ENCODE measurements at places on chromosomes 4 and X.
A peak's percentile ranks its signal among the peaks of the same experiment; 100 is the strongest.

- DNase-seq, result no peak
These were observed 43.9 kb upstream of the ACSL4 start for GRCh38 chrX:109776986-109777385.

GRCh38 chr4:54556051-54556450 is 101.7 kb upstream of the KIT start:
- no peak for DNase-seq

- DNase-seq, result no peak
These were observed 40.1 kb upstream of the HMGB3 start for GRCh38 chrX:150942942-150943594.

DNA sequence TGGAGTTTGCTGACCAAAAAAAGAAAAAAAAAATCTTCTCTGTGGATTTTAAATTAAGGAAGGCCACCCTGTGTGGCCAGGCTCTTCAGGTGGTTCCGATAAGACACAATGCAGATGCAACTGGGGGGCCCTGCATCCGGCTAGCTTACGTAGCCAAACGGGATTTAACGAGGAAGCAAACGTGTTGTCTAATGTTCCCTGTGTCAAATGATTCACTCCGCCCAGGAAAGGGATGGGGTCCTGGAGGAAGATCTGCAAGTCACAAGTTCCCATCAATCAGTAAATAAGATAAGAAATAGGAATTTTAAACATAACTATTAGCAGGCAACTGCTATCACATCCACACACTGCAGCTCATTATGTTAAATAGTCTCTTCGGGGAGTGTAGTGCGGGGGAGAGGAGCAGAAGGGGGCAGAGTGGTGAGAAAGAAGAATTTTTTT is 216.4 kb upstream of the GYPA start:
- no peak for DNase-seq

DNA sequence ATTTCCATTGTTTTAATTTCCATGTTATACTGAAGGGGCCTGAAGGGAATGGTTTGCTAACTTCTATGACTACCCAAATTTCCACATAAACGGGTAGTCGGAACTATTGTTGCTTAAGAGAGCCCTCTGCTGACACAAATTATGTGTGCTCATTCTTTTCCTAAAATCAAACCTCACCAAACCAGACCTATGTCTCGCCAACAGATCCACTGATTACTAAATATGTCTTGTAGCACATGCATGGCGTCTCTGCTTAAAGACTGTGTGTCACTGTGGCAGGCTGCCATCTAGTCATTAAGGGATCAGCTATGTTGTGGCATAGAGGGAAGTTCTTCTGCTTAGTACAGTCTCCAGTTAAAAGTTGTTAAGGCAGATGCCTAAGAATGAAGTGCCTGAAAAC is 25.1 kb downstream of the PIR start:
- DNase-seq, result peak; percentile 15

GRCh38 chr4:13452927-13453579 is 31.1 kb downstream of the RAB28 start:
- DNase-seq, result no peak

DNA sequence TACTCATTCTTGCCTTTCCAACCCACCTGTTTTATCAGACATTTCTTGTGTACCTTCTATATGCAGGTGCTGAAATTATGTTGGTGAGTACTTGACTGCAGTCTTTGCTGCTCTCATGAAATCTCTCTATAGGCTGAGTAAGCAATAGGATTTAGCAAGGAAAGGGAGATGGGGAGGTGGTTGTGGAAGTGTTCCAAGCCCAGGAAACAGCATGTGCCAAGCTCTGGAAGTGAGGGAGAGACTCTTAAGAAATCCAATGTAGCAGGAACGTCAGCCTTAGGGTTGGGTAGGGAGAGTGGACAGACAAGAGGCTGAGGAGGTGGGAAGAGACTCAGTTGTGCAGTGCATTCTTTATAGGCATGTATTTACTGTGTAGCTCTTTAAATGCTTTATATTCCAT is 5.6 kb downstream of the SEPTIN11 start:
- no peak for DNase-seq

DNA sequence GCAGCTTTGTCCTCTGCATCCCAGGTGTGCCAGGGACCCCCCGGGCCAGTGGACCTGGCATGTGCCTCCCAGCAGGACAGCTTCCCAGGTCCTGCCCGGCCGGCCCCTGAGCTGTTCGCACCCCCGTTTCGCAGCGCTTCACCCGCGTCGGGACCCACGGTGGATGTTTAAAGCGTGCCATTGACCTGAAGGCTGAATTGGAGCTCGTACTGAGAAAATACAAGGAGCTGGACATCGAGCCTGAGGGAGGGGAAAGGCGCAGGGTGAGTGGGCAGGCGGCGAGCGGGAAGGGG is 7.9 kb downstream of the UVSSA start:
- no peak for DNase-seq

GRCh38 chr4:65580551-65580950 is 89.7 kb downstream of the EPHA5 start:
- DNase-seq, result no peak

DNA sequence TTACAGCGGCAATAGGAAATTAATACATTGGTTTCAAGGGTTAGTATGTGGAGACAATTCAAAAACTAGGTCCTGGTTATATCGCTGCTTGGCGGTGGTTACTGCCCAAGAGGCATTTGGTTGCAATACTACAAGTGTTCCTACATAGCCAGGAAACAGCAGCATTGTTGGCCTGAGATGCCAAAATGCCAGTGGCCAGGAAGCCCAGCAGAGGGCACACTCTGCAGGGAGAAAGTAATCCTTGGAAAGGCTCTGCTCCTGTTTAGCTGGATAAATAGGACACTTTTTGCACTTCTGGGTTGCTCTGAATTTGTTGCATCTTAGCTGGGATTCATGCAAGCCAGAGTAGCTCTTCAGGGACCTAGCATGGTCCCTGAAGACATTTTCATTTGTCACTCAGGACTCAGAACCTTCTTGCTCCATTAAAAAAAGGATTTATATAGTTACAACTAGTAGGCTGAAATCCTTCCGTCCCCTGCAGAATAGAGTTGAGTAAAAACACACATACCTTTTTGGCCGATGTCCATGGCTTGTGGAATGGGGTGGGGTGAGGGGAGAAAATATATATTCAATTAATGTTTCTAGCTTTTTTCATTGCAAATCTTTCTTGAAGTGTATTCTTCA is 8.1 kb upstream of the GPR119 start:
- DNase-seq, result no peak

- DNase-seq, result no peak
These were observed 145.1 kb downstream of the CBR4 start for GRCh38 chr4:168864821-168865541.

- no peak for DNase-seq
These were observed 18.7 kb upstream of the ALG13 start for GRCh38 chrX:111662292-111662691.

GRCh38 chrX:120262859-120263708 is 12.5 kb downstream of the ZBTB33 start:
- DNase-seq, result no peak

- no peak for DNase-seq
These were observed 63.1 kb downstream of the TSC22D3 start for GRCh38 chrX:107712231-107713202.

- DNase-seq, result no peak
These were observed 1031.9 kb downstream of the FAT4 start for GRCh38 chr4:126346654-126347053.

DNA sequence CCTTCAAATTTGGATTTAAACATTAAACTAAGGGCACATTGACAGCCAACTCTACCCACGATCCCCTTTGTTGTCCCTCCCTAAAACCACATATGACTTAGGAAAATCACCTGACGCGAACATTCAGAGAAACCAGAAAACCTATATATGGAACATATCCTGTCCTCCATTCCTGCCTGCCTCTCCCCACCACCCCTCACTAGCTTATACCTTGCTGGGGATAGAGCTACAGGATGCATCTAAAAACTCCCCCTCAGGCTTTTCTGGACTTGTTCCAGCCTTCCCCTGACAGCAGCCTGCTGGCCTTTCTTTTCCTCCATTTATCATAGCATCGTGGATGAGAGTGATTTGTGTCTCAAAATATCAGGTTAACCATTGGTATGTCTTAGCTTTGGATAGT is 8.8 kb downstream of the STK26 start:
- no peak for DNase-seq

DNA sequence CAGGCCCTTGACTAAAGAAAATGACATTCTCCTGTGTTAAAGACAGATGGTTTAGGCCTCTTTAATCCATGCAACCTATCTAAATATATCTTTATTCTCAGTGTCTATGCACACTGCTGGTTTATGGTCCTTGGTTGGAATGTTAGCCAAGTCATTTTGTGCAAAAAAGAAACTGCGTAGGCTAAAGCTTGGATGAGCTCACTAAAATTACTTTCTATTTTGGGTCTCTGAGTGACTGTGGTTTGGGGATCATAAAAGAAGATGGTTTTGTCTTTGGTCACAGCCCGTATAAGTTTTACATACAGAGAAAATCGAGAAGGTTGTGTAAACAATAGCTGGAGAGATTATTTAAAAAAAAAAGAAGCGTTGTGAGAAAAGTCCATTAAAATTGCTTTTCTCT is 443.6 kb downstream of the UBE2NL start:
- no peak for DNase-seq

DNA sequence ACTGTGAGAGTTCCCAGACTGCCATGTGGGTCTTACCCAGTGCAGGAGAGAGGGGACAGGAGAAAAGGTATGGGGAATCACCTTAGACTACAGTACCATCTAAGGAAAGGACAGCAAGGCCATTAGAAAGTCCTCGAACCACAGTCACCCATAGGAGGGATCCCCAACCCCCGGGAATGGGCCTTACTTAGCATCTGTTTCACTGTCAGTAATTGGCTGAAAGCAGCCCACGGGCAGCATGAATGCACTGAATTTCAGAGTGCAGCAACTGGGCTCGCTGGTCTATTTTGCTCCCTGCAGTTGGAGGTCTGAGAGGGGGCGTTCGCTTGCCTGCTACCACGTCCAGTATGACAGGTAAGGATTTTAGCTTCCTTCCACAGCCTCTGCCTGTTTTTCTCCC is 50.4 kb upstream of the KLHL8 start:
- no peak for DNase-seq
